ENCODE measurements at places on chromosomes 4 and X.

- no peak for DNase-seq
Observed at GRCh38 chrX:120795301-120795700, 80.4 kb downstream of the CT47B1 start.

DNA sequence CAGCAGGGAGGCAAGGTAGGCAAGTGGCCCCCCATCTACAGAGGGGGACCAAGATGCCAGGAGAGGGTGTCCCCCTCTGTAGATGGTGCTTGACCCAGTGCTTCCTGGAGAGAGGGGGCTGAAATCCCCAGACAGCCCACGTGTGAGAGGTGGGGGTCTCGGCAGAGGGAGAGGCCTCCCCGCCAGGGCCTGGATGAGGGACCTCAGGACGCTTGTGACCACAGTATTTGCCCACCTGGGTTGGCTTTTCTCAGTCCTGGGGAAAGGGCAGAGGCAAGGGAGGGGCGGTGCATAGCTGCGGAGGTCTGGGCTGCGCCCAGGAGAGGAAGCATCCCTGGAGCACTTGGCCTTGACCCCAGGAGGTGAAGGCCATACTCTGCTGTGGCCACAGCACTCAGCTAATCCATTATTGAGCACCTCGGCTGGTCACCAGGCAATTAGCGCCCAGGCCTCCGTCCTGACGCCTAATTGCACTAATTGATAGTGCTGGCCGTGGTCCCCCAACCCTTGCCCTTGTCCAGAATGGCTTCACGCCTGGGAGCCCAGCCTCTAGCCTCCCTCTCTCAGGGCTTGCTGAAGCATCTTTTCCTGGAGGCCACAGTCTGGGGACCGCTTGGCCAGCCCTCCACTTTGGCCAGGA, 30.7 kb downstream of the HMX1 start:
- DNase-seq = no peak

DNA sequence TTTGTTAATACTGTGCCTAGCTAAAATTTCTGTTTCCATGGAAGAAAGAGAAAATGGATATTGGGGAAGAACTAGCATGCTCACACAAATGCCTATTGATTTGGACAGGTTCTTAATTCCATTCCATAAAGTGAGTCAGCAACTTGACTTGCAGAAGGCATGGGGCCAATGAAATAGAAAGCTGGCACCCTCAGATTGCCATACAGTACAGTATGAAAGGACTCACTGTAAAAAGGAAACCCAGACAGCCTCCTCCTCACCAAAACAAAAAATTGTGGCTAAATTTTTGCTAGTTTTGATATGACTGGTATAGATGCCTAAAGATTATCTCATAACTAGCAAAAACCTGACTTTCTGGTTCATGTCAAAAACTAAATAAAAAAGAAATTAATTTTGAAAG, 11.2 kb upstream of the TAB3 start:
- no peak for DNase-seq

- no peak for DNase-seq
Observed at GRCh38 chrX:70026112-70026850, 23.5 kb downstream of the AWAT2 start.

- DNase-seq = no peak
Observed at GRCh38 chr4:5930876-5931275, 38.0 kb upstream of the CRMP1 start.

DNA sequence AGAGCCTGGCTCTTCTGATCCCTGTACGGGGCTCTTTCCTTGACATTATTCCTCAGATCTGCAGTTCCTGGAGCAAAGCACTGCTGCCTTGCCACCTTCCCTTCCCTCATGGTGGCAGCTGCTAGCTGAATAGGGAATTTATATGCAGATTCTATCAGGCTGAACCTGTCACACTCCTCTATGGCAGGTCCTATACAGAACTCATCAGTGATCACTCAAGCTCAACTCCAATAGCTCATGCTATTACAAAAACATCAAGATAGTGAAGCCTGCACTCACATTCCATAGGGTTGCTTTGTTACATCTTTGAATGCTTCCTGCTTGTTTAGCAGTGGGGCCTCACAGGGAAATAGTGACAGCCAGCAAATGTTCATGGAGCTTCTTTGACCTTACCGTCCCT, 71.7 kb downstream of the SLC2A9 start:
- DNase-seq = no peak

DNA sequence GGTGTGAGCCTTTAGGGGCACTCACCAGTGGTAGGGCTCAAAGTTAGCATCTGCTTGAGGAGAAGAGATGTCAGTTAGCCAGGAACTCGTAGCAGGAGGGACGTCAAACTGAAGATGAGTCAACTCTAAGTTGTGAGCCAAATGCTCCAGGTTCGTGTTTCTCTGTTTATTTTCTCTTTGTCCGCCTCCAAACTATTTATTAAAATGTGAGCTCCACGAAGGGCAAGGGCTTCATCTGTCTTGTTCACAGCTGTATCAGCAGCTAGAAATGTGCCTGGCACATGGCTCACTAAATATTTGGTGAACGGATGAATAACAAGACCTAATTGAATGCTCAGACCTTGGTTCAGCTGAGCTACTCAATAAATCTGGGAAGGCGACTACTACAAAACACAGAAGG, 248.9 kb downstream of the BCOR start:
- DNase-seq = no peak

GRCh38 chr4:190015538-190016368, 11.3 kb downstream of the FRG2 start:
- no peak for DNase-seq

DNA sequence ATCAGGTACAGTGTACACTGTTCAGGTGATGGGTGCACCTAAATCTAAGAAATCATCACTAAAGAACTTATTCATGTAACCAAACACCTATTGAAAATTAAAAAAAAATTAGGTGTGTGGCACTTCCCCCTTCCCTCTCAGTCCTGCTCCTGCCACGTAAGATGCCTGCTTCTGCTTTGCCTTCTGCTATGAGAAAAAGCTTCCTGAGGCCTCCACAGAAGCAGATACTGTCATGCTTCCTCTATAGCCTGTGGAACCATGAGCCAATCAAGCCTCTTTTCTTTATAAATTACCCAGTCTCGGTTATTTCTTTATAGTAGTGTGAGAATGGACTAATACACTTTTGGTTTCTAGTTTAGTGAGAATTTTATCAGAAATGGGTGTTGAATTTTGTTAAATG, 459.8 kb upstream of the DIPK2B start:
- no peak for DNase-seq

GRCh38 chr4:3190549-3190948, 58.4 kb upstream of the MSANTD1 start:
- no peak for DNase-seq

- DNase-seq = no peak
Observed at GRCh38 chrX:132406106-132406505, 82.7 kb downstream of the MBNL3 start.

DNA sequence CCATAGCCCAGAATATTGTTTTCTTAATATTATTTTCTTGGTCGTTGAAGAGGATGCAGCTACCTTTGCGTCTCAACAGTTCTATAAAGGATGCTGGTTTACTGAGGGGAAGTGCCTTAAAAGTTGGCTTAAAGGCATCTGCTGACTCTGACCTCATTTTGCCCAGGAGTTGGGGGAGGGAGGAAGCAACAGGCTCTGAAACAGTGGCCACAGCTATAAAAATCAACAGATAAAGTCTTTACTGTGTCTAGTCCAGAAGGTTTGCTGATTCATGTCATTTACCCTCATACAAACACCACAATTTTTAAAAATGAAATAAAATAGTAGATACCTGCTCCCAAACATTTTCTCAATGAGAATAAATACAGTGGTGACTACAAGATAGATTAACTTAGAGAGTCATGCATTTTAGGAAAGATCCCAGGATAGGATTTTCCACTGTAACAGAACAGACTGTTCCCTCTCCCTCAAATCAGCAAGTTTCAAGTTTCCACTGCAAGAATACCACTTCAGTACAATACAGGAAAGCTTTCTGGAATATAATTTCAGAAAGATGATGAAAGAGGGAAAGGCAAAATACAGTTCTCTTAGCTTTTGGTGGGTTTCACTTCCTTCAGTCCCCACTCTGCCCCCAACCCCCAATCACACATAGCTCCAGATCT, 1.9 kb downstream of the PHKA1 start:
- DNase-seq = peak; percentile 2

Measured in AML-193 (cell line).